ENCODE measurements at places on chromosomes 5 and 9.

- no peak for DNase-seq
Measured at GRCh38 chr5:142529626-142530278, 156.1 kb downstream of the FGF1 start.

DNA sequence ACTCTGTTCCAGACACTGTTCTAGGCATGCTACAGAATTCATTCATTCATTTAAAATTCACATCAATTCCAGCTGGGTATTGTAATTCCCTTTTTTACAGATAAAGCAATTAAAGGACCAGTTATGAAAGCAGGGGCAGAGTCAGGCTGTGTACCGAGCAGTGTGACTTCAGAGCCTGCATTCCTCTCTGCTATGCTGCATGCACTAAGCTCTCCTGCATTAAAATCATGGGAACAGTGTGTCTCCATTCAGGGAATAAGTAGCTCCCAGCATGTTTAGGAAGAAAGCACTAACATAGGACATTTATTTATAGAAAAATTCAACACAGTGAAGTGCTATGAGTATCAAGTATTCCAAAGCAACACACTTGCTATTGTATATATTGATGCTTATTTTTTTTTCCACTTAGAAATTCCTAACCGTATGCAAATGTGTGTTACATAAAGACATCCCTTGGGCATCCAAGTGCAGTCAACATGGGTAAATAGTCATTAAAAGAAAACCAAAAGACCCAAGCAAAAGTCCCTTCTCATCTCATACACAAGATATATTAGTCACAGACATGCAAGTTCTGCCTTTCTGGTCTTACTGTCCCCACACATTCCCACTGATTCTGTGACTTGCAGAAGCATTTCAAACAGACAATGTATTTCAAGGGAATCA is 173.7 kb downstream of the GABRB2 start:
- no peak for DNase-seq

DNA sequence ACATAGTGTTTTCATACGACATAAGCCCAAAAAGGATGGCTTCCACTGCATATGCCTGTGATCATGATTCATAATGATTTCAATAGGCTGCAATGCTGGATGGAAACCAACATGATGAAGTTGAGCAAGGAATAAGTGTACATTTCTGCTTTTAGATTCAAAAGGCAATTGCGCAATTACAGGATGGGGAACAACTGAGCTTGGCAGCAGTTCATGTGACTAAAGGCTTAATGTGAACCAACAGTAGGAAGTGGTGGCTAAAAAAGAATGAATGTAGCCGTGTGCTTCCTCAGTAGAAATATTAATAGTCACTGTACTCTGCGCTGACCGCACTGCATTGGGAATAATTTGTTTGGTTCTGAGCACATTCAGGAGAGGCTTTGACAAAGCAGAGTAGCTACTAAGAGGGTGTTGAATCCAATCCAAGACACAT is 51.2 kb downstream of the SLC1A3 start:
- no peak for DNase-seq

- no peak for DNase-seq
Measured at GRCh38 chr5:132751444-132751843, 4.2 kb downstream of the CCNI2 start.

GRCh38 chr5:145554399-145554798 is 280.7 kb downstream of the PRELID2 start:
- DNase-seq: no peak

GRCh38 chr5:91144491-91145332 is 238.4 kb downstream of the ARRDC3 start:
- DNase-seq: no peak

- DNase-seq: no peak
Measured at GRCh38 chr5:39440192-39440957, 15.6 kb upstream of the DAB2 start.

GRCh38 chr5:180126716-180127681 is 55.4 kb upstream of the RNF130 start:
- peak; percentile 36 for DNase-seq

DNA sequence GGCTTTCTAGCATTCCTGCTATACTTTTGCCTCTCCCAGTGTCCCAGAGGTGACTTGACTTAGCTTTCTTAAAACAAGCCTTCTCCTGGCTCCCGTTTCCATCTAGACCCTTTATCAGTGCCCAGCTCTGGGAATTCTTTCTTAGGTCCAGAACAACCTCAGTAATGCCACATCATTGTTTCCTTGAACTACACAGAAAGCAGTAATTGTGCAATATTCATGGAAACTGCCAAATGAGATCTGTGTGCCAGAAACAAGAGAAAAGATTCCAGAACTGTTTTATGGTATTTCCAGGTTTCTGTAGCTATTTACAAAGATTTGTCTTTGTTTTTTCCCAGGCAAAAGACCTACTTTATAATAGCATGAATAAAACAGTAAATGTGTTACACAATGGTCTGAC is 391.3 kb downstream of the SLCO4C1 start:
- DNase-seq: no peak

- DNase-seq: no peak
Measured at GRCh38 chr9:128164307-128164885, 4.3 kb downstream of the BBLN start.

- DNase-seq: no peak
Measured at GRCh38 chr9:111399211-111399739, 69.3 kb upstream of the OR2K2 start.

- DNase-seq: no peak
Measured at GRCh38 chr5:11432116-11432515, 472.1 kb downstream of the CTNND2 start.

GRCh38 chr9:127780126-127780885 is 1.8 kb upstream of the SH2D3C start:
- DNase-seq: no peak

DNA sequence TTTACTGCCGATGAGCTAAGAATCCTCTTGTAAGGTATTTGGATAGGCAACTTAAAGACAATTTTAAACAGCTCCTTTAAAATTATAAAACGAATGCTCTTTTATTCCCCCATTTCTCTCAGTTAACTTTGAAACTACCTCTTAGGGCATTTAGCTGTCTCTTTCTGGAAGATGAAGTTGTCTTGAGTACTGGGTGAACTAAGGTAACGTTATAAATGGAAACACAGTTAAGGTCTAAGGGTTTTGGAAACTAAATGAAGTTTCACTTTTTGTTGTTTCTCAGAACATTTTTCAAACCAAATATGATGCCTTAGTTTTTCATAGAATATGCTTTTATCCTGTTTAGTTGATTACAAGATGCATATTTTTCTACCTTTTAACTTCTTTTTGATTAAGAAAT is 6.8 kb downstream of the UBE2R2 start:
- no peak for DNase-seq

- DNase-seq: no peak
Measured at GRCh38 chr9:129702589-129703520, 37.4 kb downstream of the PRRX2 start.

- no peak for DNase-seq
Measured at GRCh38 chr5:177368869-177369644, 11.3 kb downstream of the RGS14 start.

- DNase-seq: no peak
Measured at GRCh38 chr9:31146485-31147166, 1237.8 kb upstream of the ACO1 start.

GRCh38 chr5:108753331-108753730 is 5.6 kb downstream of the FER start:
- no peak for DNase-seq

DNA sequence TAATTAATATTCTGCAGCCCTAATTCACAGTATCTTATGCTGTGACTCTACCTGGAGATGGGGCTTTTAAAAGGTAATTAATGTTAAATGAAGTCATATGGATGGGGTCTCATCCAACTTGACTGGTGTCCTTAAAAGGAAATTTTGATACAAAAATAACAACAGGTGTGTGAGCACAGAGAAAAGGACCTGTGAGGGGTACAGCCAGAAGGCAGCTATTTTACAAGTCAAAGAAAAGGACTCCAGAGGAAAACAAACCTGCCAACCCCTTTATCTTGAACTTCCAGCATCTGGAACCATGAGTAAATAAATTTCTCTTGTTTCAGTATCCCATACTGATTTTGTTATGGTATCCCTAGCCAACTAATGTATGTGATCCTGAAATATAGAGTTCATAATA is 250.3 kb downstream of the TMEM232 start:
- DNase-seq: no peak

- no peak for DNase-seq
Measured at GRCh38 chr9:35714123-35714522, 17.9 kb downstream of the TLN1 start.

GRCh38 chr9:125428060-125428901 is 166.7 kb downstream of the GAPVD1 start:
- DNase-seq: no peak

DNA sequence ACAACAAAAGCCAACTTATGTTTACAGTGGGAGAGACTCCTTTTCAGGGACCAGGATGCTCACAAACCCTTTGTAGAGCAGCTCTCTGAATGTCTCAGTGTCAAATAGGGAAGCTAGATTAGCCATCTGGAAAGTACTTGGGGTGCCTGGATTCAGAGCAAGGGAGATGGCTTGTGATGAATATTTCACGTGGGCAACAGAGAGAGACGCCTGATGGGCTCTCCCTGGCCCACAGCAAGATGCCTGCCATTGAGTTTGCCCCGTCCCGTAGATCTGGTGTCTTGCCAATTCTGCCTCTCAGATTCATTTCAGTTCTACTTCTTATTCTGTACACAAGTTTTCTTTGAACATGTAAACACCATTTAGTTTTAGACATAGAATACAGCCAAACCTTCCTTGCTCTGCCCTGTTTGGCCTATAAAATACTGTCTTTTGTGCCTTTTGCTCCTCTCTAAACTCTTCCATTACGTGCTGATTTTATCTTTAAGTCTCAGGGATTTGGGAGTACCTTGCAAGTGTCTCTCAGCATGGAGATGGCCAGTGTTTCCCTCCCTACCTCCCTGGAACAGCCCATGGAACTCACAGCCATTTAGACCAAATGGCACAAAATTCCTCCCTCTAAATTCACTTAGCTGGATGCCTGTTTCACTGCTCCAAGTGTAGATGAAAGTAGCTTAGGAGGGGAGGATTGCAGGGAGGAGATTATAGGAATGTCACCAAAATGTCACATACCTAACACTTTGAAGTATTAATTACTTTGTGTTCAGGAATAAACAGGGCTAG is 234.3 kb downstream of the SAXO1 start:
- DNase-seq: no peak

DNA sequence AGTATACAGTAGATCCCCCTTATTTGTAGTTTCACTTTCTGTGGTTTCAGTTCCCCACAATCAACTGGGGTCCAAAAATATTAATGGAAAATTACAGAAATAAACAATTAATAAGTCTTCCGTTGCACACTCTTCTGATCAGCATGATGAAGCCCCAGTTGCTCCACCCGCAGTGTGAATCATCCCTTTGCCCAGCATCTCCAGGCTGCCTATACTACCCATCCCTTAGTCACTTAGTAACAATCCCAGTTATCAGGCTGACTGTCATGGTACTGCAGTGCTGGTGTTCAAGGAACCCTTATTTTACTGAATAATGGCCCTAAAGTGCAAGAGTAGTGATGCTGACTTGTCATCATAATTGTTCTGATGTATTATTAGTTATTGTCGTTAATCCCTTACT is 28.9 kb downstream of the SHC3 start:
- no peak for DNase-seq

- no peak for DNase-seq
Measured at GRCh38 chr5:103541569-103541968, 21.0 kb downstream of the NUDT12 start.

GRCh38 chr5:31717561-31717960 is 78.6 kb downstream of the PDZD2 start:
- no peak for DNase-seq

GRCh38 chr5:100260968-100261367 is 274.2 kb upstream of the FAM174A start:
- DNase-seq: no peak

DNA sequence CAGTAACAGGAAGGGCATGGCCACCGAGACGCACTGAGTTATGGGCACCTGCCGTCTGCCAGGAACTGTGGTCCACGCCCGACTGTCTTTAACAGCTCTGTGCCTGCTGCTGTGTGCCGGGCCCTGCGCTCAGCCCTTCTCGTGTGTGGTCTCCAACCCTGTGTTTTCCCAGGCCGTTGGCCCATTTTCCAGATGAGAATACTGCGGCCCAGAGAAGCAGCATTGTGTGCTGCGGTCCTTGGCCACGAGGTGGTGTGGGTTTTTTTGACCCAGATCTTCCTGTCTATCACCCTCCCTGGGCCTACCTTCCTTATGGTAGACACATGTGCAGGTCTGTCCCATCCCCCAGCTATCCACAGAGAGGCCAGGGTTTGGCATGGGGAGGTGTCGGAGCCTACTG is 47.0 kb downstream of the RXRA start:
- DNase-seq: no peak

GRCh38 chr9:35951736-35952135 is 6.2 kb downstream of the OR2S2 start:
- no peak for DNase-seq

Measured in stimulated activated CD4-positive, alpha-beta T cell treated with anti-CD3 and anti-CD28 coated beads, Interleukin-12 subunit alpha, Interleukin-12 subunit beta, amount 100 ng/mL, for 24 hours (primary cell).